ENCODE measurements at places on chromosomes 7 and 10. TPM values are rescaled to one million over a fixed set of nuclear protein-coding genes. Genes with fewer than 3 reads are reported as not detected.

The AKR1C4 gene
- 0.32 TPM for total RNA-seq

The HOXA1 gene
- total RNA-seq = 3.8 TPM

The GPR37 gene
- 0.45 TPM for total RNA-seq

The FZD1 gene
- total RNA-seq = 2.2 TPM

The BICC1 gene
- 20.5 TPM for total RNA-seq

The PCDH15 gene
- total RNA-seq = not detected

The CYP2C8 gene
- total RNA-seq = not detected

Measured in A549 treated with ZK216348 at 1 μM for 4 hours (cell line).